Tibial nerve (tissue), 4 donors: ENCODE measurements at places on chromosomes 6 and 20. TPM values are rescaled to one million over a fixed set of nuclear protein-coding genes. Genes with fewer than 3 reads are reported as not detected.

DNA sequence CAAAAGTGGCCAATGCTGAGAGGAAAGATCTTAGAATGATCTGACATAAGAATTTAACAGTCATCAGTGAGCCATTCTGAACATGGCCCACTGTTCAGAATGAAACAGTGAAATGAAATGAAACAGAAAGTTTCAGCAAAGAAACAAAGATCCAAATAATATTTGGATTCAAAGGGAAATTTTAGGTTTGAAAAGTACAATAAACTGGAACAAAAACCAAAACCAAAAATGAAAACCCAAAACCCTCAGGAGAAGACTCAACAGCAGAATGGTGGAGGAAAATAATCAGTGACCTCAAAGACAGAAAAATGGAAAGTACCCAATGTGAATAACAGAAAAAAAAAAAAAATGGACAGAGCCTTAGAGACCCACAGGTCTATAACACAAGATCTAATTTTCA is 66.1 kb upstream of the EMILIN3 start:
- H3K27ac ChIP-seq = no peak overlapping the region
- no peaks in the 10 kb centered on the region for H3K36me3 ChIP-seq
- no peaks in the 10 kb centered on the region for H3K27me3 ChIP-seq
- DNase-seq = no peak

- no peak for DNase-seq
- no peaks in the 10 kb centered on the region for H3K27me3 ChIP-seq
These were observed 49.1 kb upstream of the PRDM1 start for GRCh38 chr6:106037060-106037459.

- no peak for DNase-seq
- no peaks in the 10 kb centered on the region for H3K27me3 ChIP-seq
- no peaks in the 10 kb centered on the region for H3K4me1 ChIP-seq
- H3K4me3 ChIP-seq = no peak overlapping the region
These were observed 444.1 kb downstream of the KHDRBS2 start for GRCh38 chr6:61841958-61842357.

DNA sequence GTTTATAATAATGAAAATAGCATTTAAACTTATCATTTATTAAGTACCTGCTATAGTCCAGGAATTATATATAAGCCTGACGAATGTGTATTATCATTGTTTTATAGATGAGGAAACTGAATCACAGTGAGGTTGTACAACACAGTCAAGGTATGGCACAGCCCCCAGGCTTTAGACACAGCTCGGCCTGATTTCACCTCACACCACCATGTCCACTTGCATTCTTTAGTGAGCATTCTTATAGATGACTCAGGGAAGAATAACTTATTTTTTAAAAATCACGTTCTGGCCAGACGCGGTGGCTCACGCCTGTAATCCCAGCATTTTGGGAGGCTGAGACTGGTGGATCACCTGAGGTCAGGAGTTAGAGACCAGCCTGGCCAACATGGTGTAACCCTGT is 289.0 kb downstream of the SYNE1 start:
- H3K36me3 ChIP-seq = peaks cover 94% of the 10 kb centered on the region
- no peak overlapping the region for H3K4me3 ChIP-seq
- H3K4me1 ChIP-seq = no peaks in the 10 kb centered on the region
- no peak overlapping the region for H3K27ac ChIP-seq

GRCh38 chr6:31228476-31228875 is 43.4 kb downstream of the HLA-C start:
- no peak overlapping the region for H3K4me3 ChIP-seq
- H3K27me3 ChIP-seq = no peaks in the 10 kb centered on the region
- no peaks in the 10 kb centered on the region for H3K4me1 ChIP-seq
- H3K27ac ChIP-seq = no peak overlapping the region

DNA sequence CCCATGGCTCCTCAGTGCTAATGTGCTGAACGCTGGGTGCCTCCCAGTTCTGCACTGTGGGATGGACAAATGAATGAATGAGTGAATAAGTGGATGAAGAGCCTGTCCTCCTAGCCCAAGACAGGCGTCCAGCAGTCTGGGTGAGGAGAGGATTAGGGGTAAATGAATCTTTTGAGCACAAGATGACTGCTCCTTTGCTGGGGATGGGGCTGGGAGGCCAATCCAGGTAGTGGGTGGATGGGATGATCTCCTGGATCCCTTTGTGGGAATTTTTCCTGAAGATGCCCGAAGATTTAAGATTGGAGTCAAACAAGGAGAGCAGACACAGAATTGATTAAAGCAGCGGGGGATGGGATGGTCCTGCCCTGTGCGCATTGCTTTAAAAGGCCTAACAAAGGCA is 65.3 kb upstream of the MLN start:
- H3K4me1 ChIP-seq = no peaks in the 10 kb centered on the region
- no peaks in the 10 kb centered on the region for H3K36me3 ChIP-seq
- H3K27me3 ChIP-seq = no peaks in the 10 kb centered on the region
- H3K27ac ChIP-seq = no peak overlapping the region
- no peak for DNase-seq

DNA sequence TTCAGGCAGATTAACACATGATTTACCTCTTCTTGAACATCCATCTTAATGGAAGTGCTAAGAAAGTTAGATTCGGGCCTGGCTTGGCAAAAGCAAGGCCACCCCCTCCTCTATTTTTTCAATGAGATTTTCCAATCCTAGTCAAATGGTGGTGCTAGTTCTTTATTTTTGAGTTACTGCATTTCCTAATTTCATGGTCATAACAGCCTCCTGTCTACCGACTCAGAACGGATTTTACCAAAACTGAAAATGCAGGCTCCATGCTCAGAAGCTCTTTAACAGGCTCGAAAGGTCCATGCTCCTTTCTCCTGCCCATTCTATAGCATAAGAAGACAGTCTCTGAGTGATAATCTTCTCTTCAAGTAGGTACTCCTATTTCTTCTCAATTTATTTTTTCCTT is 117.2 kb upstream of the ESR1 start:
- H3K4me3 ChIP-seq = peak overlapping the region; percentile 4
- H3K27me3 ChIP-seq = no peaks in the 10 kb centered on the region
- peak overlapping the region; percentile 94 for H3K27ac ChIP-seq
- peak; percentile 33 for DNase-seq
- no peaks in the 10 kb centered on the region for H3K4me1 ChIP-seq

- no peaks in the 10 kb centered on the region for H3K27me3 ChIP-seq
- peak overlapping the region; percentile 12 for H3K27ac ChIP-seq
- no peaks in the 10 kb centered on the region for H3K36me3 ChIP-seq
- no peak for DNase-seq
- peaks cover 4% of the 10 kb centered on the region for H3K4me1 ChIP-seq
These were observed 78.3 kb downstream of the KIF6 start for GRCh38 chr6:39646751-39647420.

Gene NKX2-2
- not detected for total RNA-seq

Gene LAMA2
- total RNA-seq = 203 TPM

Gene PROKR2
- total RNA-seq = not detected

Gene TAGAP
- total RNA-seq = 5.2 TPM

Gene SNPH
- 4.5 TPM for total RNA-seq
